ENCODE measurements at places on chromosomes 5 and 9.

- DNase-seq, result no peak
These were observed 20.4 kb downstream of the HAVCR2 start for GRCh38 chr5:157088342-157088990.

- no peak for DNase-seq
These were observed 476.8 kb upstream of the CYLC2 start for GRCh38 chr9:102518324-102518723.

- DNase-seq, result no peak
These were observed 222.4 kb downstream of the DOCK8 start for GRCh38 chr9:437066-437465.

- no peak for DNase-seq
These were observed 29.3 kb upstream of the NDFIP1 start for GRCh38 chr5:142079306-142079721.

DNA sequence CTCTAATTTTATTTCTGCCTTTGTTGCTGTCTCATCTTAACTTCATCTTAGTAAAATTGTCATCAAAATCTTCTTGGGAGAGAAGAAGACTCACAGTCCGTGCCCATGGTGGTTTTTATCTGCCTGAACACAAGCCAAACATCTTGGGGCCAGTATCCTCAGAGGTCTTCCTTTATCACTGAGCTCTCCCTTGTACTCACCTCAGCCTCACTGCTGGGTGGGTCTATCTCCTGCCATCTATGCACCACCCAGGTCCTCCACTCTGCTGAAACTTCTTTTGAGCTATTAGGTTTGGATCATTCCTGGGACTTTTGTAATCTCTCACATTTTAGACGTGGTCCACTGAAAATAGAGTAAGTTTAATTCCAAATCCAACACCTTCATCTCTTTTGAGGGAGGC is 116.3 kb upstream of the EPB41L4A start:
- DNase-seq, result no peak

DNA sequence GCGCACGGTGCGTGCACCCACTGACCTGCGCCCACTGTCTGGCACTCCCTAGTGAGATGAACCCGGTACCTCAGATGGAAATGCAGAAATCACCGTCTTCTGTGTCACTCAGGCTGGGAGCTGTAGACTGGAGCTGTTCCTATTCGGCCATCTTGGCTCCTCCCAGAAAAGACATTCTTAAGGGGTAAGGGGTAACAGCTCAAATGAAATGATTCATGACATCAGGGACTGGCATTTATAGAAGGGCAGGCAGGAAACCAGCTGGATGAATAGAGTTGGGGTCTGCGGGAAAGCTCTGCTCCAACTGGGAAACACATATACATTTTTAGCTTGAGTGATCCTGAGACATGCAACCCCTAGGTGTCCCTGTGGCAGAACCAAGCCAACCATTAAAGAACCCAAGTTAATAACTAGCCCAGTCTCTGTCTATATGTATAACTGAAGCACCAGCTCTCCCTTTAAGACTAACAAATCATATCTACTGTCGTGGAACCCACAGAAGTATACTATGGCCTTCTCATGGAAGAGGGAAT is 119.3 kb downstream of the LMNB1 start:
- no peak for DNase-seq

DNA sequence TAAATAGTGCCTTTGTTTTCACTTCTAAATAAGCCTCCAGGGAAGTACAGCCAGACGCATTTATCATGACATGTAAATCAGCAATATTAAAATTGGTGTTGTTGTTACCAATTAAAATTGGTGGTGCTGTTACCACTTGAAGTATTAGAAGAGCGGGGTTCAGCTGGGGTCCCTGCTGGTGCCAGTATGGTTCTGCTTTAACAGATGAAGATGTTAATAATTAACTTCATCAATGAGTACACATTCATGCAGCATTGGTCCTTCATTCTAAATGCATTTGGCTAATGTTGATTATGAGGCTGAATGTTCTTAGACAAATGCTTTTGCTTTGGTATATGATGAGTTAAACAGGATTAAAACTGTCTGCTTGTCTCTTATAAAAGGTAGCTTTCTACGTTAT is 67.6 kb upstream of the TMC1 start:
- DNase-seq, result peak; percentile 14

DNA sequence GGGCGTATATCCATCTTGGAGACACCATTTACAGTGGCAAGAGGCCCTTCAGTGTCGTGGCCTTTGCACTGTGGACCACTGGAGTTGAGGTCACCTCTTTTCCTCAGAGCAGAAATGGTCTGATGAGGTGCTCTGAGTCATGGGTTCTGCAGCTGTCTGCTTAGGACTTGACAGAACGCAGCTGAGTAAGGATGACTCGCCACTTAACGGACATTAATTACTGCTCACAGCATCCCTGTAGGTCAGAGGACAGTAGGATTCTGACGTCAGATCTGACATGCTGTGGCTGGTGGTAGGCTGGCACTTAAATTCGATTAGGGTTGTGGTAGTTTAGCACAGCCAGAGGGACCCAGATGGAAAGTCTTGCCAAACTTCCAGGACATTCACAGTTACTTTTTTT is 479.4 kb downstream of the DMAC1 start:
- no peak for DNase-seq

- no peak for DNase-seq
These were observed 940 bp upstream of the CAMK4 start for GRCh38 chr5:111223101-111223786.

DNA sequence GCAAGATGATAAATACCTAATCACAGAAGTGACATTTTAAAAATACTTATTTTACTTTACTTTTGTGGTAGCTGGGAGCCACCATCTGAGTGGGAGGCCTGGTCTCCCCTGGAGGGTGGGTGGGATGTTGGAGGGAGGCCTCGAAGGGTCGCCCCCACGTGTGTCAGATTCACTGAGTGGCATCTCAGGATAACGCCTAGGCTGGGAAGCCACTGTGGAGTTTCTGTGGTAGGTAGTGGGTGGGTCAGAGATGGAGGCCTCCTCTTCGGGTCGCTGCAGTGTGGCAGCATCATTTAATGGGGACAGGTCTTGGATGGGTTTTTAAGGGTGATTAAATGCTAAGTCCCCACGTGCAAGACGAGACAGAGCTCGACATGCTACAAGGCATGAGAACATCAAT is 1154.8 kb upstream of the CDH18 start:
- DNase-seq, result no peak
